ENCODE measurements at places on chromosomes 1 and 21.

GRCh38 chr1:61183471-61184039 is 101.2 kb downstream of the NFIA start:
- H3K4me3 ChIP-seq: no peak overlapping the region
- no peaks in the 10 kb centered on the region for H3K27me3 ChIP-seq
- H3K36me3 ChIP-seq: no peaks in the 10 kb centered on the region
- H3K27ac ChIP-seq: no peak overlapping the region

GRCh38 chr1:245946905-245947304 is 560.2 kb downstream of the SMYD3 start:
- no peaks in the 10 kb centered on the region for H3K36me3 ChIP-seq

DNA sequence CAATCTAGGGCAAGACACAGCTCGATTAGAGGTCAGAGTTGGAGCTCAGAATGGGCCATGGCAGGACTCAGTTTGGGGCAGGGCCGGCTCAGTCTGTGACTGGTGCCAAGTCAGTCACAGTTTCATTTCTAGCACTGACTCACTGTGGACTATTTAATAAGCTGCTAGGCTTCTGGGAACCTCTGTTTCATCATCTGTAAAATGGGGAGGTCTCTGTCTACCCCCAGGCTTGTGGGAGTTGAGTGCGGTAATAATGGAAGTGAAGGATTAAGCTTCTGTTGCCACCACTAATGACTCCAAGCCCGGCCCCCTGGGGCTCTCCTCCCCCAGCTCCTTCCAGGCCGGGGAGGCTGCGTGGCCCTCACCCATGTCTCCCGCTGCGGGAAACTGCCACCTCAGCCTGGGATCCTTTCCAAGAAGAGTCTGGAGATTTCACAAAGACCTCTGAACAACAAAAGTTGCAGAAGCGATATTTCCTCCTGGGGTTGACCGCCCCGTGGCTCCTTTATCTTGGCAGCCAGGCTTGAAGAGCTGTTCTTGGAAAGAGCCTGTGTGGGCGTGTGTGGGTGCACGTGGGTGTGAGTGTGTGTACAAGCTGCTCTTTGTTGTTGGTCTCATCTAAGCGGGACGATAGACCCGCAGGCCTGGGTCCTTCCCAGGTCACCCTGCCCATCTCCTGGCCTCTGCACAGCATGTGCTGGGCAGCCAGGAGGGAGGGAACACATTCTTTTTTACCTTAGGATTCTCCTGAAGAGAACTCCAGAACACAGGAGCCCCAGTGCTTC is 29.1 kb downstream of the KNCN start:
- H3K4me1 ChIP-seq: peaks cover 18% of the 10 kb centered on the region
- no peak overlapping the region for H3K4me3 ChIP-seq
- no peaks in the 10 kb centered on the region for H3K36me3 ChIP-seq

- no peaks in the 10 kb centered on the region for H3K36me3 ChIP-seq
- peak overlapping the region; percentile 53 for H3K4me3 ChIP-seq
- no peaks in the 10 kb centered on the region for H3K4me1 ChIP-seq
- no peaks in the 10 kb centered on the region for H3K27me3 ChIP-seq
These were observed 65.8 kb downstream of the SYT2 start for GRCh38 chr1:202644219-202645096.

- no peaks in the 10 kb centered on the region for H3K36me3 ChIP-seq
- H3K4me3 ChIP-seq: no peak overlapping the region
- no peak overlapping the region for H3K27ac ChIP-seq
- no peaks in the 10 kb centered on the region for H3K4me1 ChIP-seq
These were observed 54.1 kb downstream of the SLC35D1 start for GRCh38 chr1:66999640-67000400.

GRCh38 chr1:65147424-65148177 is 402 bp upstream of the AK4 start:
- peak; percentile 43 for DNase-seq
- no peaks in the 10 kb centered on the region for H3K36me3 ChIP-seq
- no peak overlapping the region for H3K27ac ChIP-seq
- peaks cover 2% of the 10 kb centered on the region for H3K27me3 ChIP-seq
- peaks cover 3% of the 10 kb centered on the region for H3K4me1 ChIP-seq

DNA sequence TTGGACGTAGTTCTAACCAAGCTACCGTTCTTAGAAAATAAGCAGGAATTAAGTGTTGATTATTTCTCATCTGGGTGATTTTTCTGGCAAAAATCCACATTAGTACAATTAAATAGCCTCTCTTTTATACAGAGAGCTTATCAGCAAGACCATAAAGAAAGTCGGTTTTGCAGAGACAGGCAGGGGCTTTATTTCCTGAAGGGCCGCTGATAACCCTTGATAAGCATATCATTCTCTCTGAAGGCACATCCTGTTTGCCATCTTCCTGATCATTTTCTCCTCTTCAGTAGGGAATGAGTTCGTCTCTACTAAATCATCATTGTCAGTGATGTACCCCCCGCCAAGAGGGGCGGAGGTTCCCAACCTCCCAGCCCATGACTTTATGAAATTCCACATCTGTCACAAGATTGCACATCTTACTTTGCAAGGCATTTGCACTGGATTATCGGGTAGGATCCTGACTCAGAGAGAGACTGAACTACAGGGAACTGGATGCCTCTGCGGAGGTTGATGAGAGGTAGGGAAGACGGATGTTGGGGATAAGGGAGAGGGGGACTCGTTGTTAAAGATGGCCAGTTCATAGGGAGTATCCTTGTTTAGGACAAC is 115.7 kb downstream of the KCNJ6 start:
- DNase-seq: peak; percentile 55
- H3K36me3 ChIP-seq: no peaks in the 10 kb centered on the region

DNA sequence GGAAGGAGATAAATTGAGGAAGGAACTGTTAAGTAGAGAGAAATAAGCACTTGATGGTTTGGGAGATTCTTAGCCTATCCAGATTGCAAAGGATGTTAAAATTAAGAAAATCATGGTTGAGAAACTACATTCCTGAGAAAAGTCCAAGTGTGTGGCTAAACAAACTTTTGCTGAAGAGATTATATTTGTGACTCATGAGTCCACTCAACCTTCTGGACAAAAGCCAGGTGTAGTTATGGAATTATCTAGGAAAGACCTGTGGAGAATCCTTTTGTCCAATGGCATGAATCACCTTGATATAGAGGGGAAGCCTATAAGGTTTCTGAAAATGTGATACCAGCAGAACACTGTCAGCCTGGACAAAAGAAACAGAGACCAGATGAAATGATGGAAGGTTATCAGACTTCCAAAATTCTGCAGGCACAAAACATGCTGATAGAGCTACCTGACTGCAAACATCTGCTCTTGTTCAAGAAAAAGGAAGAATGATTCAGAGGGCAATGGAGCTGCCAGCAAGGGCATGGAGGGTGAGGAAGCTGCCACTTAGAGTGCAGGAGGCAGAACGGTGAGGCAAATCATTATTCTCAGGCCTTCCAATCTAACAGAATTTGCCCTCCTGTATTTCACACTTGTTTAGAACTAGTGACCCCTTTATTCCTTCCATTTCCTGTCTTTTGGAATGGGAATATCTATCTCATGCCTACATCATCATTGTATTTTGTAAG is 300.6 kb upstream of the PRMT6 start:
- H3K27ac ChIP-seq: no peak overlapping the region
- H3K4me3 ChIP-seq: no peak overlapping the region

GRCh38 chr21:36641886-36642285 is 57.0 kb upstream of the SIM2 start:
- H3K4me3 ChIP-seq: no peak overlapping the region
- H3K27me3 ChIP-seq: no peaks in the 10 kb centered on the region
- no peak for DNase-seq
- H3K27ac ChIP-seq: no peak overlapping the region

DNA sequence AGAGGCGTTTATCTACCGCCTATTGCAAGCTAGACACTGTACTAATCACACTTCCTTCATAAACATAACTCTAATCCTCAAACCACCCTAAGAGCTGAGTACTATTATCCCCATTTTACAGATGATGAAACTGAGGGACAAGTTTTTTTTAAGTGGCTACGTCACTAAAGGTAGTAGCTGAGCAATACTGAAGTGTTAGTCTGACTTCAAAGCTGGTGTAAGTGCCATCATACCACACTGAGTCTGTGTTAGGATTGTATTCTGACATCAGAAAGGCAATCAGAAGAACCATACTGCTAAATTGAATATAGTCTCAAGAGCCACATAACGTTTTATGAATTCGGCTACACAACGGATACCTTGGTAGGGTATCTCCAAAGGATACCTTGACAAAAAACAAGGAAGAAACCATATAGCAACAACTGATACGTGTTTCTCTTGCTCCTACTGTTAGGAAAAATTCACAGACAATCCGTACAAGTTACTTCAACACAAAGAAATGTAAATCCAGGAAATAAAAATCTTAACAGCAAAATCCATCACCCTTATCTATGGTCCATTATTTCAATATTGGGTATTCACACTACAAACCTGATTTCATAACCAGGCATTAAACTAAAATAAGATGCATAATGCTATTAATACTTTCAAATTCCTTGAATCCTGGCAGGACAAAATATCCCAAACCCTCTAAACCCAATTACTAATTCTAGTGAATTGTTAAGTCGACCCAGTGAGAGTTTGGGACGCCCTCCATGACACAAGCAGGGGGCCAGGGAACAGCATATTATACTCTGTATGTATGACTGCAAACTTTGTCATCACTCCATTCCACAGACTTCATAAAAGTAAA is 1.6 kb downstream of the TP53BP2 start:
- peaks cover 5% of the 10 kb centered on the region for H3K4me1 ChIP-seq
- H3K27ac ChIP-seq: no peak overlapping the region
- H3K36me3 ChIP-seq: no peaks in the 10 kb centered on the region
- H3K27me3 ChIP-seq: no peaks in the 10 kb centered on the region

GRCh38 chr21:38798481-38798882 is 7.2 kb upstream of the ETS2 start:
- H3K27ac ChIP-seq: no peak overlapping the region
- H3K27me3 ChIP-seq: no peaks in the 10 kb centered on the region
- H3K36me3 ChIP-seq: no peaks in the 10 kb centered on the region
- DNase-seq: peak; percentile 79
- no peak overlapping the region for H3K4me3 ChIP-seq

DNA sequence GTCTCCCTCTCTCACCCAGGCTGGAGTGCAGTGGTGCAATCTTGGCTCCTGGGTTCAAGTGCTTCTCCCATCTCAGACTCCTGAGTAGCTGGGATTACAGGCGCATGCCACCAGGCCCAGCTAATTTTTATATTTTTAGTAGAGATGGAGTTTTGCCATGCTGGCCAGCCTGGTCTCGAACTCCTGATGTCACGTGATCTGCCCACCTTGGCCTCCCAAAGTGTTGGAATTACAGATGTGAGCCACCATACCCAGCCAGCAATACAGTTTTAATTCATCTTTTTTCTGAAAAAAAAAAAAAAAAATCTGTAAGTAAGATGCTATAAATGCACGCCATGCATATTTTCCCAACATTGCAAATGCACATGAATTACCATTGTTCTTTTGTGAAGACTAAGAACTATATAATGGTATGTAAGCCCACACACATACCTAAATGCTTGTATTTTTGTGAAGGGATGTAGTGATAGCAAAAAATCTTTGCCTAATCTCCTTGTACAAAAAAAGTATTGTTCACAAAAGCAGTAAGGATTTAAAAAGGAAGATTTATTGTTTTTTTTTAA is 8.0 kb downstream of the LAMC2 start:
- H3K27ac ChIP-seq: no peak overlapping the region
- DNase-seq: no peak
- H3K27me3 ChIP-seq: no peaks in the 10 kb centered on the region
- no peak overlapping the region for H3K4me3 ChIP-seq

- no peak overlapping the region for H3K4me3 ChIP-seq
- no peaks in the 10 kb centered on the region for H3K36me3 ChIP-seq
- H3K4me1 ChIP-seq: peaks cover 2% of the 10 kb centered on the region
- H3K27me3 ChIP-seq: no peaks in the 10 kb centered on the region
These were observed 133.2 kb upstream of the ZBTB40 start for GRCh38 chr1:22318279-22318981.

GRCh38 chr1:180892272-180892671 is 20.4 kb upstream of the KIAA1614 start:
- no peak overlapping the region for H3K4me3 ChIP-seq
- no peak for DNase-seq
- H3K27me3 ChIP-seq: no peaks in the 10 kb centered on the region
- H3K27ac ChIP-seq: no peak overlapping the region

DNA sequence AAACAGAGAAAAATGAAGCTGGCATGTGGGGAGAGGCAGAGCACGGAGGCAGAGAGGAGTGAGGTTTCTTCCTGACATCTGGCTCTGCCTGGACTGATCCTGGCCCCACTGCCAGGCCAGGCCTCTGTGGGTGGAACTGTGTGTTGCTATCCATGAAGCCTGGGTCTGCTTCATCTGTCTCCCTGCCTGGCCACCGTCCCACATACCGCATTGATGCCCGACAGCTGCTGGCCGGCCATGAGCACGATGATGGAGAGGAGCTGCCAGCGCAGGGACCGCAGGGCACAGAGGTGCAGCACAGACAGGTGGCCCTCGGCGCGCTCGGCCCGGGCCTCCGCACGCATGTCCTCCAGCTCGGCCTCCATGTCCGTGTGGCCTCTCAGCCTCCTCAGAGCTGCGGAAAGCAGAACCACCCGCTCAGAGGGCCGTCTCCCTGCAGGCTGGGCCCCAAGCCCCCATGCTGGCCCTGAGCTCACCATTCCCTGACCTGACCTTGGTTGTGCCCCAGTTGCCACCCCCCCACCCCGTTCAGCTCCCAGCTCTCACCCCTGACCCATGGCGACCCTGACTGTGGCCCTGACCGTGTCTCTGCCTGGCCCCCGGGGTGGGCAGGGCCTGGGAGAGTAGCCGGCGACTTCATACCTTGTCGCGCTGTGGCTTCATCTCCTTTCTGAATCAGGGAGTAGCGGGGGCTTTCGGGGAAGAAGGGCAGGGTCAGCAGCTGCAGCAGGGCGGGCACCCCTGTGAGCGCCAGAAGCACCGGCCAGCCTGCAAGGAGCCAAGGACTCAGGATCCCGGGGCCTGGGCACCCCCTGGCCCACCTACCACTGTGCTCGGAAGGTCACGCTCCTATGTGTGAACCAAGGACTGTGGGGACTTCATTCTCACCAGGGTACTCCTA is 11.5 kb downstream of the SLC2A7 start:
- H3K36me3 ChIP-seq: no peaks in the 10 kb centered on the region
- H3K27me3 ChIP-seq: no peaks in the 10 kb centered on the region
- H3K27ac ChIP-seq: no peak overlapping the region
- no peak overlapping the region for H3K4me3 ChIP-seq
- DNase-seq: no peak

- no peaks in the 10 kb centered on the region for H3K27me3 ChIP-seq
- DNase-seq: peak; percentile 70
- H3K36me3 ChIP-seq: no peaks in the 10 kb centered on the region
- no peak overlapping the region for H3K4me3 ChIP-seq
These were observed 26.5 kb upstream of the SLC35A3 start for GRCh38 chr1:99943223-99943794.

GRCh38 chr1:20625176-20626097 is 7.8 kb upstream of the PINK1 start:
- no peaks in the 10 kb centered on the region for H3K36me3 ChIP-seq
- H3K4me3 ChIP-seq: no peak overlapping the region
- peak overlapping the region; percentile 25 for H3K27ac ChIP-seq

- no peaks in the 10 kb centered on the region for H3K27me3 ChIP-seq
- H3K36me3 ChIP-seq: no peaks in the 10 kb centered on the region
- H3K4me1 ChIP-seq: no peaks in the 10 kb centered on the region
- H3K4me3 ChIP-seq: no peak overlapping the region
- DNase-seq: no peak
These were observed 13.7 kb downstream of the MTARC2 start for GRCh38 chr1:220761688-220762427.

- no peaks in the 10 kb centered on the region for H3K27me3 ChIP-seq
- H3K4me3 ChIP-seq: no peak overlapping the region
- H3K36me3 ChIP-seq: no peaks in the 10 kb centered on the region
- DNase-seq: no peak
- no peak overlapping the region for H3K27ac ChIP-seq
- peaks cover under 1% of the 10 kb centered on the region for H3K4me1 ChIP-seq
These were observed 6.5 kb upstream of the TRAPPC10 start for GRCh38 chr21:44005593-44005992.

GRCh38 chr1:11151826-11152612 is 37.1 kb upstream of the ANGPTL7 start:
- H3K27me3 ChIP-seq: no peaks in the 10 kb centered on the region
- no peak overlapping the region for H3K27ac ChIP-seq
- H3K4me1 ChIP-seq: no peaks in the 10 kb centered on the region

Measured in mesendoderm (in vitro differentiated cells).